ENCODE measurements at places on chromosomes 7 and 10.

- no peak for DNase-seq
These were observed 24.0 kb downstream of the SRPK2 start for GRCh38 chr7:105364684-105365083.

- no peak for DNase-seq
These were observed 111.0 kb downstream of the TCF7L2 start for GRCh38 chr10:113061054-113061430.

DNA sequence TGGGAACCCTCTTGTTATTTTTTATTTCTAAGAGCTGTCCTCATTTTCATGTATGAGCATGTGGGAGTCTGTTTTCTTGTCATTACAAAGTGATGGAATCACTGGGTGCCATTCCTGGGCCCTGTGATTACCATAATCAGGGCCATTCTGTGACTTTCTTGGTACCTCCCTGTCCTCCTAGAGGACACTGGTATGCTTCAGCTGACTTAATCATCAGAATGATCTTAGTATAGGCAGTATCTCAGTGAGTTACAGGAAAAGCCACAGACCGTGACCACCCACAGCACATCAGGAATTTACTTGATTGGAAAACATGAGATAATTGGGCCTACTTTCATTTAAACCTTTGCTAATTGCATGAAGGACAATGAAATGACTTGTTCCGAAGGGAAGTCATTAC lies 7.2 kb downstream of the NOM1 start:
- DNase-seq = no peak

DNA sequence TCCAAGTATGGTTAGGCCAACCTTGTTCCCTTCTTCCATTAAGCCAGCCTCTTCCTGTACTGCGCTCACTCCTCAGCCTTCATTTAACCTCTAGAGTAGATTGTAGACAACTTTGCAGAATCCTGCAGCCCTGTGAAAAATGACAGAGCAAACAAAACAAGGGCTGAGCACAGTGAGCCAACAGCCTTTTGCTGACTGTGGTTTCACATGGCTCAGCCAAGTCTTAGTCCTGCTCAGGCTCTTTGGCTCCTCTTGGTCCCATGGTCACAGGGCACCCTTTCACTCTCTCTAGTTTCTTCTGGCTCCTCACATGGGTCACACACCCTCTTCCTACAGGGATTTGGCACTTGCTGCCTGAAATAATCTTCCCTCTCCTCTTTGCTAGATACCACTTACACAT lies 900.3 kb downstream of the CCSER2 start:
- DNase-seq = no peak

- no peak for DNase-seq
These were observed 41.1 kb upstream of the FAM133B start for GRCh38 chr7:92631067-92631849.

GRCh38 chr10:3292636-3293035 lies 120.1 kb upstream of the PITRM1 start:
- DNase-seq = no peak

- DNase-seq = no peak
These were observed 20.2 kb upstream of the PFKFB3 start for GRCh38 chr10:6182454-6183098.

- DNase-seq = no peak
These were observed 2.0 kb upstream of the ITGB1 start for GRCh38 chr10:32960022-32960421.

DNA sequence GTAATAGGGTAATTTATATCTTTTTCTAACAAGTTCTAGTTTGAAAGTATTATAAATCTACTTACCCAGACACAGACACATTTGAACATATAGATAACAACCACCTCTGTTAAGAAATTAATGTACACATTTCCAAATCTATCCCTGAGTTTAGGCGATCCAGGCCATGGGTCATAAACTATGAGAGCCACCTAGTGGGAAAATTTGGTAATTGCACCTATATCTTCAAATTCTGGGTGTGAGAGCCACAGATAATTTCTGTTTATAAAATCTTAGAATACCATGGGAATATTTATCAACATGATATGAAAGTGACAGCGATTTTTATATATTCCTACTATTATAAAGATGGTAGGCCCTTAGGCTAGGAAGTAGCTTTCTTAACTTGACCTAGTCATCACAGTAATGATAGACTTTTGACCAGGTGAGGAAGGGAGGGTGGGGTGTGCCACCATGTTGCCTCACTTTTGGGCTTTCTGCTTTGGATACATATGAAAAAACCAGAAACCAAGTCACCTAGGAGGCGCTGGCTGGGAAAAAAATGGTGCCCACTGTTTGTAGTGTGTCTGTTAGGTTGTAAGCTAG lies 8.0 kb upstream of the EPHA1 start:
- DNase-seq = no peak

DNA sequence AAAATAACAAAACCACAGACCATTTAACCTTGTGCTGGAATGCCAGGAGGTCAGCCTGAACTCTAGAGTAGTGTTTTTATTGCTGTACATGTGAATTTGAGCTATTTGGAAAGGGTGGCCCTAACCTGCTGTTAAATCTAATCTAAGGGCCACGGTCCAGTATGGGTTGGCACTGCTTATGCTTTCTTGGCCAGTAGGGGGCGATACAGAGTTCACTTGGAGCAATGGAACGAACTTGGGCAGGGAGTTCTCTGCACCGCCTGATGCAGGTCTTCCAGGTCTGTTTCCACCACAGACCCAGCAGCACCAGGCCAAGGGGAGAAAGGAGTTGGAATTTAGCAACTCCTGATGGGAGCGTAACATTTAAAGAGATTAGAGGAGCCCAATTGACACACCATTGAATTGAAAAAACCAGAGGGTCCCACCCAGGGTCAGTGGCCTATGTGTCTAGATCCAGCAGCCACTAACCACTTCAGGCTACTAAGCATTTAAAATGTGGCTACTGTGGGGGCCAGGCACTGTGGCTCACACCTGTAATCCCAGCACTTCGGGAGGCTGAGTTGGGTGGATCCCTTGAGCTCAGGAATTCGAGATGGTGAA lies 75.7 kb upstream of the EFCAB10 start:
- DNase-seq = peak; percentile 44

GRCh38 chr10:60352105-60352504 lies 37.6 kb downstream of the ANK3 start:
- DNase-seq = no peak

DNA sequence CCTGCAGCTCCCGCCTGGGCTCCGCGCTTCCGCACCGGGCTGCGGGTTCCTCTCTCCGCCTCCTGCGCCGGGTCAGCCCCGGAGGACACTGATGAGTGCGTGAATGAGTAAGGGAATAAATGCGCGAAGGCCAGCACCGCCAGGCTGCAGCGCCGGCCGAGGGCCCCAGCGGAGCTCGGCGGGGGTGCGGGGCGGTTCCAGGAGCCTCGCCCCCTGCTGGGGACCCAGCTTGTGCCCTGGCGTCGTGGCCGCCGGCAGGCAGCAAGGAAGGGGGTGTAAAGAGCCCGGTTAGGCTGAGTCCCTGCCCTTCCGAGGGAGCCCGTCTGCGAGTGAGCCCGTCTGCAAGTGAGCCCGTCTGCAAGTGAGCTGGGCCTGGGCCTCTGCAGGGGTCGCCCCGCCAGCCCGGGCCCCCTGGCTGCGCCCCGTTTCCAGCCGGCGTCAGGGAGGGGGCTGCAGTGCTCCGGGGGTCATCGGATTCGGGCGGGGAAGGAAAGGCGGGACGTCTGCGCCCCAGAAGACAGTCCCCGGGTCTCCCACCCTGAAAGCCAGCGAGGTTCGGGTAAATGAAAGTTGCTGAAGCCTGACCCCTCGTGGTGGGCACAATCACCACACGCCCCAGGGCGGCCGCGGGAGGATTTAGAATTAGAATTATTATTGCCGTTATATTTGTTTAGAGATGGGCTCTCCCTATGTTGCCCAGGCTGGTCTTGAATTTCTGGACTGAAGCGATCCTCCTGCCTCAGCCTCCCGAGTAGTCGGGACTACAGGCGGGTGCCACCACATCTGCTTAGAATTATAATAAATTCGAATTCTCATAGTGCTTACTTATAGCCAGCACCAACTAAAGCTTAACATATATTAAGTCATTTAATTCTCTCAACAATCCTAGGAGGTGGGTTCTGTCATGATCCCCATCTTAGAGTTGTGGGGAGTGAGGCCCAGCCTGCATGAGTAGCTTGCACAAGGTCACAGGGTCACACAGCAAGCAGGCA lies 8.6 kb upstream of the CRYGN start:
- DNase-seq = peak; percentile 68

- DNase-seq = no peak
These were observed 55.0 kb upstream of the JCAD start for GRCh38 chr10:30114401-30114800.

GRCh38 chr7:7484072-7484471 lies 51.6 kb downstream of the COL28A1 start:
- no peak for DNase-seq

- peak; percentile 92 for DNase-seq
These were observed at the start of gene NOC3L for GRCh38 chr10:94362360-94363250. Gene NOC3L (minus strand): TSS chr10:94362939. CDS start chr10:94362838, 101 bp downstream.

DNA sequence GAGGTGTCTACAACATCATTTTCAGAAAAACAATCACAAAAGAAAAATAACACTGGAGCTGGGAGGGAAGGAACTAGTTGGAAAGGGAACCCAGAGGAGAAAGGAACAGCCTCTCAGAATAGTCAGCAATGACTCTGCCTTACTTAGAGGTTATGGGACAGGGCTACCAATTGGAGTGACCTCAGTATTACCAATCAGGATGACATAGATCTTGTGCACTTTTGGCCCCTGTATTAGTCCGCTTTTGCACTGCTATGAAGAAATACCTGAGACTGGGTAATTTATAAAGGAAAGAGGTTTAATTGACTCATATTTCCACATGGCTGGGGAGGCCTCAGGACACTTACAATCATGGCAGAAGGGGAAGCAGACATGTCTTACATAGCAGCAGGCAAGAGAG lies 99.7 kb upstream of the SDK1 start:
- DNase-seq = no peak

GRCh38 chr10:31897506-31897905 lies 31.1 kb downstream of the ARHGAP12 start:
- no peak for DNase-seq

DNA sequence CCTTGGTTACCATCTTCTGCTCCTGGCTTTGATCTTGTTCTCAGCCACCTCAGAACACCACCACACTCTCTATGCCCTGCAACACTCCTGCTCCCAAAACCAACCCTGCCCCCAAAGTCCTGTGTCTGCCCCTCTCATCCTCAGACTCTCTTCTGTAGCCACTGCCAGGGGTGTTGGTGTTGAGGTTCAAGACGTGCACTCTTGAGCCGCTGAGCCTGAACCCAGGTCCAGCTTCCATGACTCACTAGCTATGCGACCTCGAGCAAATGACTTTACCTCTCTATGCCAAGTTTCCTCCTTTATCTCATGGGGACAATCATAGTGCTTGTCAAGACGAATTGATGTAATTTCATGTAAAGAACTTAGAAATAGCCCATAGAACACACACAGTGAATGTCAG lies 840 bp upstream of the ATP6V0A4 start:
- no peak for DNase-seq

DNA sequence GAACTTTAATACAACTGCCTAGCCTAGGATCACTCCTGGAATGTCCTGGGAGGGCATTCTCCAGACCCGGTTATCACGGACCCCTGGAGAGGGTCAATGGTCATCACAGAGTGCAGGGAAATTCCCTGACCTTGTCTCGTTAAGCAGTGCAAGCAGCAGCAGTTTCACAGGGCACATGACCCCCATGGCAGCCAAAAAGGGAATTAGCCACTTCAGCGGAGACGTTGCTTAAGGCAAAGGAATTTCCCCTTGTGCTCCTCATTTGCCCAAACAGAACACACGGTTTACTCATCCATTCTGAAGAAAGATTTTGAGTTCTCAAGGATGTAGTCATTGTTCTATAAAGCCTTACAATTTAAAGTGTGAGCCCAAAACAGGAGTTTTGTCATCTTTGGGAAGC lies 260.3 kb downstream of the SNX13 start:
- DNase-seq = no peak

DNA sequence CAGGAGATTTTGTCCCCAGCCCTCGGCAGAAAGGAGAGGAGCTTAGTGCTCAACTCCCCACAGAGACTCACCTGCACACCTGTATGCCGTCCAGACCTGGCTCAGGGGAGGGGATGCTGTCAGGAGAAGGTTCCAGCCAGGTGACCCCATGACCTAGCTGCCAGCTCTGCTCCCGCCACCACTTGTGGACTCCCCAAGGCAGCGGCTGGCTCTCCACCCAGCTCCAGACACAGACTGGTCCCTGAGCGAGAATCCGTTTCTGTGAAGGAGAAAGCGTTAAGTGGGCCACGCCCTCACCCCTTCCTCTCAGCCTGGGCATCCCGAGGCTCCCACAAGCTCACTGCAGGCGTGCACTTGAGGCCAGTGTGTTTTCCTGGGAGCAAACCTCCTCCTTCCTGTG lies 76.4 kb downstream of the RGS10 start:
- no peak for DNase-seq

DNA sequence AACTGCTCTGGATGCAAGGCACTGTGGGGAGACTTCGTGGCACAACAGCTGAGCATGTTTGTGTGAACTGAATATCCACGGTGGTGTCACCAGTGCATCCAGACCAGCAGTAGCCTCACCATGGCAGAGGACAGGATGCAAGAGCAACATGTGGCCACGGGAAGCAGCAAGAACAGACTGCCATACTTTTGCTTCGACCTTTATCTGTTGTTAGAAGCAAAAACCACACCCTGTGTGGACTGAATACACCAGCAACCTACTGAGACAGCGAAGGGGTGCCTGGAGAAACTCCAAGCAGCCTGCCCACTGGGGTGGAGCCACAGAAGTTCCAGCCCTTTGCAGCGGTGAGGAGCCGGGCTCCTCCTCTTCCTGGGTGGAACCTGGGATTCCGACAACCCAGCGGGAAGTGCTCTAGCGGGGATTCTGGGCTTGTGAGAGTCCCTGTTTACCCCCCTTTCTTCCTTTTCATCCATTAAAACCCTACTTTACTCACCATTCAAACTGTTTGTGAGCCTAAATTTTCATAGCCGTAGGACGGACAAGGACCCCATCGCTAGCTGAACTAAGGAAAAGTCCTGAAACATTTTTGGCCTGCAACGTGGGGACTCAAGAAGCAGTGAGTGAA lies 584.9 kb downstream of the GRM8 start:
- DNase-seq = no peak

DNA sequence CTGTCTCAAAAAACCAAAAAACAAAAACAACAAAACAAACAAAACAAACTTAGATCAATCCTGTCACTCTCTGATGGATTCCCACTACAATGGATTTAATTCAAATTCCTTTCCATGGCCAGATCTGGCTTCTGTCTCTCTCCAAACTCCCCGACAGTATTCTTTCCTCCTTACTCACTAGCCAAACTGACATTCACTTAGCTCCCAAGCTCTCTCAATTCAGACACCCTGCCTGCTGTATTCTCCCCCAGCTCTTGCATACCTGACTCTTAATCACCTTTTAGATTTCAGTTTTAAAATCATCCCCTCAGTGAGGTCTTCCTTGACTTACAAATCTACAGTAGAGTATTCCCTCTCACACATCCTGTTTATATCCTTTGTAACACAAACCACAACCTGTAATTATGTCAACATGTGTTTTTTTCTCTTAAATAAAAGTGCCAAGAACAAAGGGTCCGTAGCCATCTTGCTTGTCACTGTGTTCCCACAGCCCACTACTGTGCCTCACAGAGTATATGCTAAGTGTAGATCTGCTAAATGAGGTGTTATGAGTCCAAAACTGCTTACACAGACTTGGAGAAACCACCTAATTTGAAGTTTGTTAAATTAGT lies 14.4 kb downstream of the HERPUD2 start:
- no peak for DNase-seq

GRCh38 chr7:54802841-54803240 lies 43.8 kb upstream of the SEC61G start:
- no peak for DNase-seq

Data from effector memory CD4-positive, alpha-beta T cell (primary cell).